ENCODE measurements at places on chromosomes 11 and 22.

- no peak for DNase-seq
Measured at GRCh38 chr11:96062134-96062533, 138.2 kb upstream of the MTMR2 start.

DNA sequence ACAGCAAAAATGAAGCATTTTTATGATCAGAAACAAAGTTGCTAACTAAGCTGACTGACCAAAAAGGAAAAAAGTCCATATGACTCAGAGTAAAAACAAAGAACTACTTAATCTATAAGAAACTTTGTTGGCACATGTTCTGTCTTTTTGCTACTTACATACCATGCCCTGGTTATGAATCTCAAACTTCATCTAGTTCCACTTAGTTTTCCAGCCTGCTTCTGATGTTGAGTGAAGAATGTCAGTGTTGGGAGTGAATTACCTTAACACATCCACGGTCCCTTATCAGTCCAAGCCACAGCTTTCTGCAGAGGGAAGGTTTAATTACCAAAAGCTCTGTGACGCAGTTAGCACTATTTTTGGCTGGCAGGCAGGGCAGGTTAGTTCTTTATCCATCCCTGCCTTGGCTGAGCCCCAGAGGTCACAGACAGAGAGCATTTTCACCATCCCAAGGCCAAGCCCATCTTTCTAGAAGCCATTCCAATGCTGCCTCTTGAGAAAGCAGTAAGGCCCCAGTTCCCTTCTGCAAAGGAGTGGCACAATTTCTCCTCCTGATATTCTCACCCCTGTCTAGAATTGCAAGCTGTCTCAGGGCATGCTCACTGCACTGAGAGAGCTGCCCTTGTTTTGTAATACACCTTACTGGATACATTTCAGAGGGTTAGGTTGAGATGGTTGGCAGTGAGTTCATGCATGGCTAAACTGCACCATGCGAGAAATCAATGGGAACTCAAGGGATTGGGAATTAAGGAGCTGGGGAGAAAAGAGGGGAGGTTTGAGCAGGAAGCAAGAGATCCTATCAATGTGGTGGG is 67.1 kb downstream of the SLC1A2 start:
- DNase-seq = peak; percentile 24

GRCh38 chr22:19174106-19175025 is 4.2 kb downstream of the SLC25A1 start:
- DNase-seq = peak; percentile 11

- no peak for DNase-seq
Measured at GRCh38 chr11:109729761-109730160, 307.8 kb downstream of the C11orf87 start.

DNA sequence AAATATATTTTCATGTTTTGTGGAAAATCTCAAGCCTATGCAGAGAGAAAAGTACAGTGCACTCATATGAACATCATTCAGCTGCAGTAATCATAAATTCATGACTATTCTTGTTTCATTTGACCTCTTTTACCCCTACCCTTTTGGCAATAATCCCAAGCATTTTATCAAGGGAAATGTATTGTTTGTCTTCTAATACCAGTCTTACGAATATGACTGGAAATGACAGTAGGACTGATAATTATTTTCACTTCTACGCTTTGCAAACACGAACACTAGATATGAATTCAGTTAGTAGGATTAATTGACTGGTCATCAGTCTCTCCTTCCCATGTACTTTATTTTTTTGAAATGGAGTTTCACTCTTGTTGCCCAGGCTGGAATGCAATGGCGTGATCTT is 90.3 kb downstream of the MTMR3 start:
- no peak for DNase-seq

DNA sequence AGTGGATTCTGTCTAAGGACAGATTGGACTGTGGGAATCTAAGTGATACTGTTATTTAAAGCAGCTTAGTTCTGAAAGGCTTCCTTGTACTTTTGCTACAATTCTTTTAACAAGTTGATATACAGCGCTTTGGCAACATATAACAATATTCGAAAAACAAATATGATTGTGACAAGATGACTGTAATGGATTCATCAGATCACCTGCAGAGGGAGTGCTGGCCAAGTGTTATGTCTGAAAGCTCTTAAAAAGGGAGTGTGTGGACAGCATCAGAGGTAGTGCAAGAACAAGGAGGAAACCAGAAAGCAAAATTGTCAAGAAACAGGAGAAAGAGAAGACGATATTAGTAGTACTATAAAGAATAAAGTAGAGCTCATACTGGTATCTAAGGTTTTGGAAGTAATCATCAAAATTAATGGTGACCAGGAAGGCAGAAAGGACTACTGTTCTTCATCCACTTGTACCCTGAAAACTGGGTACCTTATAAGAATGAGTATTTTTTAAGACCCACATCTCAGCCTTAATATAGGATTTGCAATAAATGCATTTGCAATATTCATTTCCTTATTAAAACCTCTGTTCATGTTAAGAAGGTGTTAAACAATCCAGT is 1112.0 kb upstream of the CCDC90B start:
- no peak for DNase-seq

GRCh38 chr11:56911312-56911711 is 77.4 kb upstream of the OR5AK2 start:
- DNase-seq = no peak

GRCh38 chr11:8704136-8704535 is 21.5 kb downstream of the RPL27A start:
- DNase-seq = no peak

DNA sequence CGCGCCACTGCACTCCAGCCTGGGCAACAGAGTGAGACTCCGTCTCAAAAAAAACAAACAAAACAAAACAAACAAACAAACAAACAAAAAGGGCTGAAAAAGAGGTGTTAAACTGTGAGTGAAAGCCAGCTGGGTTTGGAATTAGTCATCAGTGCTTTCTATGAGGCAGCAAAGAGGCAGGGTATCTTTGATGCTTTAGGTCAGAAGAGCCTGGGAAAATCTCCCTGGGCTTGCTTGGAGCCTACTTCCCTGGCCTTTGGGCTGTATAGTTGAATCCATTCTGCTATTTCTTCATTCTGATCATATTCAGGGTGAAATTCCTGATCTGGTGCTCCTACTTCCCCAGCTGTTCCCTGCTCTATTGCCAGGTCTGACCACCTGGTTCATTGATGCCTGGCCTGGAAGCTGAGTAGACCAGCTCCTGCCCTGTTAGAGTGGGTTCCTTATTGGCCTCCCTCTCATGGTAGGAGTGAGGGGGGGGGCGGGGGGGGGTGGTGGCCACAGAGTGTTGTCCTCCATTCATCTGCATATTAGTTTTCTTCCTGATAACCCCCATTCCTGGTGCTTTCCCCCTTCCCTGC is 65.6 kb downstream of the INSC start:
- no peak for DNase-seq

DNA sequence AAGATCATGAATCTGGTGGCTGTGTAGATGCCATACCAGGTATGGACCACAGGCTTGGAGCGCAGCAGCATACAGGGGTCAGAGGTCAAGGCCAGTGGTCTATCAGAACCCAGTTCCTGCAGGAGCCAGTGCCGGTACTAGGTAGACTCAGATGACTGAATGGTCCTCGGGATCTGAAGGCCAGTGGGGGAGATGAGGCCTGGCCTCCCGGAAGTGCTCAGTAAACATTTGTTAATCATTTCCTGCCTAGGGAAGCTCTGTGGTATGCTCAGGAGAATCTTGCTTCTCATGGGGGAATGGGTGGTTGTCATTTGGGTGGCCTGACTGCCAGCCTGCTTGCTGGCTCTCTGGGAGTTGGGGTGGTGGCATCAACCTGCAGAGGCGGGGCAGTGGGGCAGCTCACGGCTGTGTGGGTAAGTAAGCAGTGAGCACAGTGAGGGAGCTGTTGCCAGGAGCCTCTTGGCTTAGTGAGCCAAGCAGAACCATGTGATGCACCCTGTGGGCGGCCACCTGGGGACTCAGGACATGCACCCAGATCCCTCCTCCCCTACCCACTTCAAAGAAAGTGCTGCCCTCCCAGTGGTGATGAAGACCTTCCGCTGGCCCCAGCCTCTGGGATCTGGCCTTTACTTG is 33.0 kb downstream of the PTPRJ start:
- no peak for DNase-seq

GRCh38 chr11:133162227-133162626 is 370.1 kb downstream of the OPCML start:
- DNase-seq = no peak

- no peak for DNase-seq
Measured at GRCh38 chr22:50186761-50187523, 1.2 kb downstream of the TRABD start.

DNA sequence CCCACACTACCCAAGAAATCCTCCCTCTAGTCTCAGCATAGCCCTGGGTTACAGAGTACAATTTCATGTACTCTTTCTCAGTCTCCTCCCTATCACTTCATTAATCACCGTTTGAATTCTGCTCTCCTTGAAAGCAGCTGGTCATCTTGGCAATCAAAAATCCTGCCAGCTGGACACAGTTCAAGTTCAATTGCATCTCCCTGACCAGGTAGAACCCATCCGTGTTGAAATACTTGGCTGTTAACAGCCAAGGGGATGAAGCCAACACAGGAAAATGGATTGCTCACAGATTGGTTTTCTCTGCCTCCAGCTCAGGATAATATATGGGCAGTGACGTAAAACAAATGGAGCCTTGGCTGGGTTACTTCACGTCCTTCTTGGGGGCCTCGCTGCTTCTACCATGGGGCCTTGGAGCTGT is 55.1 kb upstream of the GRK3 start:
- DNase-seq = no peak

GRCh38 chr11:133905677-133906156 is 51.1 kb downstream of the IGSF9B start:
- DNase-seq = no peak

GRCh38 chr11:88315981-88316441 is 21.5 kb downstream of the CTSC start:
- DNase-seq = no peak

DNA sequence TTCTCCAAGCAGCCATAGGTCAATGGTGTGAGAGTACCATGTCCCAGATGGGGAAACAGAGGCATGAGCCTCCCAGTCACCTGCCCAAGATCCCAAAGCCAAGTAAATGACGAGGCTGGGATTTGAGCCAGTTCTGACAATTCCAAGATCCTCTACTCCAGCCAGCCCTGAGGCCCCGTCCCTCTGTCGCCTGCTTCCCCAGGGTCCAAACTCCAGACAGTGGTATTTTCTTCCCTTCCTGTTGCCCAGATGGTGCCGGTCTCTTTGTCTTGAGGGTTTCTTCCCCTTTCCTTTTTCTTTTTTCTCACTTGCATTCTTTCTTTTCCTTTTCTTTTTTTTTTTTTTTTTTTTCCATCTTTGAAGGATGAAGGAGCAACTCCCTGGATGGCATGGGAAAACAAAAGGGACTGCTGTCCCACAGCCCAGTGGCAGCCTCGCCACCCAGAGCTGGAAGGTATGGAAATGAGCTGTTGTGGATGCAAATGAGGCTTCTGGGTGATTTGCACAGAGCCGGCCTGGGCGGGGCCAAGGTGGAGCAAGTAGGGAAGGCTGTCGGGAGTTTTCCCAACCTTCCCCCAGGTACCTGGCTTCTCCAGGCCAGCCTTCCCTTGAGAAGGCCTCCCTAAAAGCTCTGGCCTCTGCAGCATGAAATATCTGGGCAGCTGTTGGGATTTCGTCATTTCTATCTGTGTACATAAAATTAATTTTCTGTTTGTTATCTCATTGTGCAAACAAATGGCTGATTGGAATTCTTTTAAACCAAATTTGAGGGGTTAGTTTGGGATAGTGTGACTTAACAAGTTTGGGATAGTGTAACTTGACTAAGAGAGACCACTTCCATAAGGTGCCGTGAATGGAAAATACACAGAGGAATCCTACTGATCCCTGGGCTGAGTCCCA is 146.8 kb downstream of the MN1 start:
- no peak for DNase-seq

- no peak for DNase-seq
Measured at GRCh38 chr11:106202935-106203620, 125.6 kb downstream of the AASDHPPT start.

DNA sequence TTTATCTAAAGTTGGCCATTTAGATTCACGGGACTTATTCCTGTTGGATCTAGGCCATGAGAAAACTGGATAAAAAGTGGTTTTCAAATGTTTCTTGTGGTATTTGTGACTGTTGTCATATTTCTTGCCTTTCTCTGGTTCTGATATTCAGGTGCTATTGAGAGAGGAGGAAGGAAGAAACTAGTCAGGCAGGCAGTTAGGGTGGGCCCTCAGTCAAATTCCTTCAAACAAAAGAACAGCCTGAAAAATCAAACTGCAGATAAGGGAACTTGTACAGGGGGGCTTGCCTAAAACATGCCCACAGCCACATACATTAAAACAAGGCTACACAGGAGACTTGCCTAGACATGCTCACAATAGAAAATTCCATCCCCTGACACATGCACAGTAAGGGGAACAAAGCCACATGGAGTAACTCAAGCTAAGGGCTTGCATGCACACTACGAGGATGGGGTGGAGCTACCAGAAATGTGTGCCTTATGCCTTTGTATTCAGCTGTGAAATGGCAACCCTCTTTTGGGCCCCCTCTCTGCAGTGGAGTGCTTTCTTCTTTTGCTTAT is 18.2 kb downstream of the NCR3LG1 start:
- DNase-seq = no peak

GRCh38 chr11:8913961-8914660 is 3.1 kb downstream of the AKIP1 start:
- DNase-seq = no peak

DNA sequence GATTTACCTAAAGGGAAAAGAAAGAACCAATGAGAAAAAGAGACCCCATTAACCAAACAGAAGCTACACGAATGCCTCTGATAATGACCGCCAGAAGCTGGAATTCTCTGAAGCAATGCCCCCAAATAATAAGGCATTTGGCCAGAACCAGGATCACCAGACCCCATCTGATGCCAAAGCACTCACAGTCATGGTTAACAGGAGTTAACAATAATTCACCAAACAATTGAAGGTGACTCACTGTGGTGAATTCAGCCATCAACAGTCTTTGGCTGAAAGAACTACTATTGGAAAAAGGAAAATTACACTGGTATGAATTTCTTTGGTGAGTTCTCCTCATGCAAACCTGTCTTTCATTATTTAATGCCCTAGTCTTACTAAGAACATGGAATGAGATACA is 21.9 kb upstream of the NFRKB start:
- DNase-seq = peak; percentile 58

GRCh38 chr11:83760932-83761331 is 474.8 kb upstream of the CCDC90B start:
- DNase-seq = no peak

- no peak for DNase-seq
Measured at GRCh38 chr11:128841461-128842072, 25.5 kb downstream of the KCNJ1 start.

- no peak for DNase-seq
Measured at GRCh38 chr11:23759489-23759888, 737.4 kb upstream of the LUZP2 start.

DNA sequence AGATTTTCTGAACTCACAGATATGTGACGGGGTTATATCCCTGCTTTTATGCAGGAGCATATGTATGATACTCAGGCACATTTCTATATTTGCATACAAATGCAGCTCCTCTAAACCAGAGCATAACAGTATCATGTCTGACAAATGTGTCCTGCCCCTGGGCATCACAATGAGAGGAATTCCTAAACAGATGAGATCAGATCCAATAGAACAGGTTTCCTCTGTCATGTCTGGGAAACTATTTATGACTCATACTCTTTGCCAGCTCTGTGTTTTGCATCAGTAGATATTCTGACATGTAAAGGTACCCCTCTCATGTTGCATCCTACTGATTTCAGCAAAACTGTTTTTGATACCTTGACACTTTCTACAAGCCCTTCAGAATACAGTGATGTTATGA is 29.4 kb downstream of the SYT9 start:
- DNase-seq = no peak

GRCh38 chr11:36156161-36156816 is 132.9 kb downstream of the COMMD9 start:
- DNase-seq = no peak

GRCh38 chr11:61733120-61733978 is 19.1 kb upstream of the MYRF start:
- DNase-seq = peak; percentile 58
